Lung (tissue), 17 donors: ENCODE measurements at places on chromosomes 1 and 21. TPM values are rescaled to one million over a fixed set of nuclear protein-coding genes. Genes with fewer than 3 reads are reported as not detected.

B3GALT5 gene
- 0.94 TPM for total RNA-seq

ARHGEF16 gene
- 6.5 TPM for total RNA-seq

MYOG gene
- not detected for total RNA-seq

CELA3B gene
- total RNA-seq = 6.7 TPM

KRTAP21-2 gene
- total RNA-seq = not detected

GGPS1 gene
- 25.5 TPM for total RNA-seq

CELSR2 gene
- total RNA-seq = 7.9 TPM

PSEN2 gene
- 16.4 TPM for total RNA-seq

ADAM30 gene
- total RNA-seq = not detected

ESPN gene
- total RNA-seq = 11.2 TPM

RAP1GAP gene
- 41.4 TPM for total RNA-seq

FAM163A gene
- total RNA-seq = 0.09 TPM

SERTAD4 gene
- total RNA-seq = 7.8 TPM

IGSF3 gene
- 48.5 TPM for total RNA-seq

CELA3A gene
- not detected for total RNA-seq

HLCS gene
- 28.8 TPM for total RNA-seq

LDLRAD1 gene
- total RNA-seq = 30.1 TPM

OR2G6 gene
- total RNA-seq = not detected

DFFA gene
- total RNA-seq = 32.2 TPM

MPL gene
- total RNA-seq = 0.67 TPM

RGS13 gene
- 1.3 TPM for total RNA-seq

TSPAN2 gene
- 10.4 TPM for total RNA-seq

DAB1 gene
- 0.77 TPM for total RNA-seq

PRDM15 gene
- total RNA-seq = 5.8 TPM

CSF3R gene
- 234 TPM for total RNA-seq

PRRX1 gene
- total RNA-seq = 13.8 TPM

BRWD1 gene
- 30.7 TPM for total RNA-seq

FAM72D gene
- 0.52 TPM for total RNA-seq

CAMK1G gene
- total RNA-seq = not detected

FOXO6 gene
- 1.4 TPM for total RNA-seq
